ENCODE measurements at places on chromosomes 2 and 18.

DNA sequence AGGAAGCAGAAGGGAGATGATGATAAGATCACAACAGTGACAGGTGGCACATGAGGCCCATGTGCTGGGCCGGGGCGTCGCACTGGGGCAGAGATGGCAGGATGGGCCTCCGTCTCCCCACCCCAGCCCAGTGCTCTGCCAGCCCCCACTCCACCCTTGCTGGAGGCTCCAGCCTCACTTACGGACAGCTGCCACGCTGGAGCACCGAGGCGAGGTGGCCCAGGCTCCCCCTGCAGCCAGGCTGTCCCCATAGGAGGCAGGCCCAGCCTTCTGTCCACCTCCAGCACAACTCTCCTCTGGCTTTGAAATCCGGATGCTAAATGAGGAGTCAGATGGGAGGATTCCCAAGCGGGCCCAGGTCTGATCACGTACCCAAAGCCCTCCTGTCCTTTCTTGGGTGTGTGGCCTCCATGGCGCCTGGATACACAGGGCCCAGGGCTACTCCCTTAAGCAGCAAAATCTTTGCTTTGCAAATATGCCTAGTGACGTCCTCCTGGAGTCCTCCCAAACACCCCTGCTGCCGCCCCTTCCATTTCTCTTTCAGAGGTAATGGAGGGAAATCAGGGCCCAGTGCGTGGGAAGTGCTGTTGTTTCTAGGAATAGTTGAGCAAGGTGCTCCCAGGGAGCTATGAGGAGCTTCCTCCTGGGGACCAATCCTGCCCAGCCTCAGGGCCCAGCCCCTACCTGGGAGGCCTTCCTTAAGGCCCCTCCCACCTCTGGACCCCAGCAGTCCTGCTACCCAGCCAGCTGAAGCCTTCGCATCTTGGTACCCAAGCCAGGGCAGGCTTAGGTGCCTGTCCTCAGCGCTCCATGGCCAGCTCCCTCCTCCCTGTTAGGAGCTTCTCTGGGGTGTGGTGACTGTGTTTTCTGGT lies 170.4 kb upstream of the MYCN start:
- no peak for DNase-seq

- no peak for DNase-seq
These were observed 384.3 kb upstream of the LYPD1 start for GRCh38 chr2:133054297-133054696.

DNA sequence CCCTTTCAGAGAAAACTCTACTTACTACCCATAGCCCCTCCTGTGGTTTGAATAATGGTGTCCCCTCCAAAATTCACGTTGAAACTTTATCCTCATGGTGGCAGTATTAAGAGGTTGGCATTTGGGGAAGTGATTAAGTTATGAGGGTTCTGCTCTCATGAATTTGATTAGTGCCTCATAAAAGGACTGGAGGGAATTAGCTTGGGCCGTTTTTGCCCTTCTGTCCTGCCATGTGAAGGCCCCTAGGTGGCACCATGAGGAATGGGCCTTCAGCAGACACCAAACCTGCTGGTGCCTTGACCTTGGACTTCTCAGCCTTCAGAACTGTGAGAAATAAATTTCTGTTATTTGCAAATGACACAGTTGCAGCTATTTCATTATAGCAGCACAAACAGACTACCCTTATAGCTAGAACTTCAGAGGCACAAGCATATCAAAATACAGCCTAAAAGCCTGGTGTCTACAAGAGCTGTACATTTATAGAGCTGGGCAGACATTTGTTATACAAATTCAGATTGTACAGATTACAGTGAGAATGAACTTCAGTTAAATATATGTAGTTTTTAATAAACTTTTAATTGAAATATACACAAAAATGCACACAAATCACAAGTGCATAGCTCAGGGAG lies 2.6 kb upstream of the PTPN2 start:
- DNase-seq: no peak

GRCh38 chr2:51782921-51783765 lies 751.2 kb upstream of the NRXN1 start:
- DNase-seq: no peak

DNA sequence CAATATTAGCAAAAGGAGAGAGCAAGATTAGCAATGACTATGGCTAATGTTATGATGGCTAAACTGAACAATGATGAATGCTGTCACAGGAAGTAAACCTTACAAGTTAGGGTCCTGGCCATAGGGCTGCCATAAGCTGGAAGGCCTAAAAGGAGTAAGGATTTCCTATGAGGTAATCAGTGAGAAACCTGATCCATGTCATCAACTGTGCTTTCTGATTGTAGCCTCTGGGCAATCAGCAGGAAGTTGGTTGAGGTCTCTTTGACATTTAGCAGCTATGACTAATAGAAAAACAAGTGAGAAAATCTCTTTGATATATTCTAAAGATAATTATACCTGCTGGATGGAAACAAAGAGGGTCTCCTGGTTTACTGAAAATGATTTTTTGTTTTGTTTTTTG lies 193.0 kb downstream of the RAB3GAP1 start:
- DNase-seq: no peak

GRCh38 chr2:127373362-127374083 lies 14.3 kb downstream of the MAP3K2 start:
- DNase-seq: no peak

GRCh38 chr2:37378411-37378810 lies 34.0 kb downstream of the QPCT start:
- peak; percentile 54 for DNase-seq

DNA sequence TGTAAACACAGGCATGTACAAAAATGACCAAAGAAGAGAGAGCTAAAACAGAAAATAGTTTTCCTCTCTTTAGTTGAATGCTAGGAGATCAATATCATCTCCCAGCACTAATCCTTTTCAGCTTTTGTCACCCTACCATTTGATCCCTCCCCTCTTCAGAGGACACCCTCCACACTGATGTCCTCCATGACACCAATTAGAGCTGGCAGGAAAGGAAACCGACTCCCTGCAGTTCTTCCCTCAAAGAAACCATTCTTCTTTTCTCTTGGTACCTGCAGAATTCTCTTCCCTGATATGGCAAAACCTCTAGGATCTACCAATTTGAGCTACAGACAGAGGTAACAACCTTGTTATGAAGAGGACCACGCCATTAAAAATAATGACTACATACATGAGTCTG lies 5.3 kb downstream of the EPB41L3 start:
- DNase-seq: no peak

- no peak for DNase-seq
These were observed 24.5 kb downstream of the HDAC4 start for GRCh38 chr2:239376351-239376750.

- DNase-seq: no peak
These were observed 32.1 kb downstream of the ASAP2 start for GRCh38 chr2:9238591-9239326.

- peak; percentile 56 for DNase-seq
These were observed 171.8 kb downstream of the ICOS start for GRCh38 chr2:204108330-204108751.

- no peak for DNase-seq
These were observed 98.7 kb downstream of the TCF4 start for GRCh38 chr18:55489034-55489986.
